ENCODE measurements at places on chromosomes 1 and 21.

- no peak for DNase-seq
These were observed 11.2 kb upstream of the MX2 start for GRCh38 chr21:41350436-41351155.

- no peak for DNase-seq
These were observed 19.2 kb upstream of the ID3 start for GRCh38 chr1:23578311-23578996.

DNA sequence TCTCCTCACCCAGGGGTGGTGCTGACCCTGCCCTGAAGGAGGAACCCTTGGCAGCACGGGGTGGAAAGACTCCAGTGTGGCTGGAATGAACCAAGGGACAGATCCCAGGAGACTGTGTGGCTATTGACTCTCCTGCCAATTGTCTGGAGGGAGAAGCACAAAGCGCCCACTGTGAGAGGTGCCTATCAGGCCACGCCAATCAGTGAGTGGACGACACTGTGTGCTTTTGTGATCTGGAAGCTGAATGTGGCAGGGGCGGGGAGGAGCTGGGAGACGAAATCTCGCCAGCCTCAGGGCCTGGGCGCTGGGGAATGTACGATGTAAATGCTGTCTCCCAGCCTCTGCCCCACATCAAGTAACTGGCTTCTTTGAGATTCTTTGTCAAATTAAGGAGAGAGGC lies 167.1 kb downstream of the ZBTB18 start:
- DNase-seq, result no peak

DNA sequence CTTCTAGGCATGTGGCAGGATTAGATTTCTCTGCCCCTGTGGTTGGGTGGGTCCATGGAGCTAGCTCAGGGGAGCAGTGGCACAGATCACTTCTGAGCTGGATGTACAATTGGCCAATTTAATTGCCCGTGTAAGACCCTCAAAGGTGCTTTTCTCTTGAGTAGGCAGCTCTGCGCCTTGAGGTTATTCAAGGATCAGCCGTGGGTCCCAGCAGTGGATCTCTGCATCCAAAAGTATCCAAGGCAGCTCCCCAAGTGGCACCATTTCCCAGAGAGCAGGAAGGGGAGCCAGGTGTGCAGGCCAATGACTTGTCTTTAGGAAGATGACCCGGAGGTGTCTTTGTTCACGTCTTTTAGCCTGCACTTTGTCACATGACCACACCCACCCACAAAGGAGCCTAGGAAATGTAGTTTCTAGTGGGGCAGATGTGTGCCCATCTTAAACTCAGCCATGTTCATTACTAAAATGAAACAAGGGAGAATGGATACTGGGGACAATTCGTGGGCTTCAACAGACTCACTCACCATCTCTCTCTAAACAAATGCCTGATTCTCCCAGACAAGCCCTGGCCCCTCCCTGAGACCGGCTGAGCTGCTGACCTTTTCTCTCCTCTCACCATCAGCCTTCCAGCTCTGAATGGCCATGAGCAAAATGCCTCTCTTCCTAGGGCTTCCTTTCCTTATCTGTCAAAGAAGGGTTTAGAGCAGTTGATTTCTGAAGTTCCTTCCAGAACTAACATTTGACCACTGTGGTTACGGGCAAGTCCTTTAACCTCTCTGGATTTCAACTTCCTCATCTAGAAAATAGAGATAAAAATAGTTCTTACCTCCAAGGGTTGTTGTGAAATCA lies 41.4 kb upstream of the TENT5C start:
- no peak for DNase-seq

GRCh38 chr1:90486134-90486824 lies 230.8 kb downstream of the BARHL2 start:
- DNase-seq, result no peak
